ENCODE measurements at places on chromosomes 2 and 18.

GRCh38 chr2:127175751-127176354 lies 44.2 kb downstream of the CYP27C1 start:
- DNase-seq = peak; percentile 77

GRCh38 chr2:238235331-238235732 lies 4.5 kb downstream of the HES6 start:
- DNase-seq = no peak

DNA sequence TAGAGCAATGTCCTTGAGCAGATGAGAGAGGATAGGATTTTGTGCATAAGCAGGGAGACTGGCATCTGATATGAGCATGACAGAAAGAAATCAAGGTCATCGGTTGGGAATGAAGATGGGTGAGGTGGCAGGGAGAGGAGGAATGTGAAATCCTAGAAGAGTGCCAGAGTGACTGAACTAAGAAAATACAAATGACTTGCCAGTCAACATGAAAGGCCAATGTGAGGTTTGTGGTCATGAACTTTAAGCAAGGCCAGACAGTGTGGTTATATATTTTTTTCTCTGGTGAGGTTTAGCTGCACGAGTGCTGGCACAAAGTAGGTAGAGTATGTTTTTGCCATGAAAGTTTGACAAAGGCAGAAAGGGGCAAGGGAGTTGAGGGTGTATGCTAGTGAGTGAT lies 21.2 kb downstream of the QPCT start:
- DNase-seq = no peak

- DNase-seq = no peak
Measured at GRCh38 chr2:136468799-136469369, 296.5 kb upstream of the THSD7B start.

GRCh38 chr2:149536649-149537048 lies 50.9 kb downstream of the MMADHC start:
- DNase-seq = no peak

DNA sequence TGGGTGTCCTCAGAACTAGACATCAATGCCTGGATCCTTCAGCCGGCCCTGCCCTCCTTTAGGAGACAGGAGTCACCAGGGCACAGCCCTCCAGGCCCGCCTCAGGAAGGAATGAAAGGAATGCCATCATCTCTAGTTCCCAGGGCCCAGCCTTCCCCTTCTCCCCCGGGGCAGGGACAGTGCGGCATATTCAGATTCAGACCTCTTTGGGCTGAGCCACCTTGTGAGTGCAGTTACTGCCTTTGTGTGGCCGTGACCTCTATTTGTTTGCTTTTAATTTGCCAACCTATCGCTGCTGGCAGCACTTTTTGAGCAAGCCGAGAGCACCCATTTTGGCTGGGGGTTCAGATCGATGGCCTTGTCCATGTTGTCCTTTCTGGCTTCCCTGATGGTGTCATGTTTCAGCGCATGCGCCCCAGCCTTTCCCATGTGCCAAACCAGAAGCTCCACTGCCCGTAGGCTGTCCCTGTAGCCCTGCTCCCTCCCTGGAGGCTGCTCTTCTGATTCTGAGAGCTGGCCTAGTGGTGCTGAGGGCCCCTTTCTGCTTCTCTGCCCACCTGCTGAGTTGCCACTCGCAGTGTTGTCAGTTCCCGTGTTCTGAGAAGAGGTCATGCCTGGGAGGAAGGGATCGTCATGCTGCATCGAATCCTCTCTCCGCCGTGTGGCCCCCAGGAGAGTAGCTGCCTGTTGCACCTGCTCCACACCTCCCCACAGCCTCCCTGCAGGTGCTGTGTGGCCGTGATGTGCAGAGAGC lies 10.9 kb downstream of the ANKRD23 start:
- peak; percentile 84 for DNase-seq

DNA sequence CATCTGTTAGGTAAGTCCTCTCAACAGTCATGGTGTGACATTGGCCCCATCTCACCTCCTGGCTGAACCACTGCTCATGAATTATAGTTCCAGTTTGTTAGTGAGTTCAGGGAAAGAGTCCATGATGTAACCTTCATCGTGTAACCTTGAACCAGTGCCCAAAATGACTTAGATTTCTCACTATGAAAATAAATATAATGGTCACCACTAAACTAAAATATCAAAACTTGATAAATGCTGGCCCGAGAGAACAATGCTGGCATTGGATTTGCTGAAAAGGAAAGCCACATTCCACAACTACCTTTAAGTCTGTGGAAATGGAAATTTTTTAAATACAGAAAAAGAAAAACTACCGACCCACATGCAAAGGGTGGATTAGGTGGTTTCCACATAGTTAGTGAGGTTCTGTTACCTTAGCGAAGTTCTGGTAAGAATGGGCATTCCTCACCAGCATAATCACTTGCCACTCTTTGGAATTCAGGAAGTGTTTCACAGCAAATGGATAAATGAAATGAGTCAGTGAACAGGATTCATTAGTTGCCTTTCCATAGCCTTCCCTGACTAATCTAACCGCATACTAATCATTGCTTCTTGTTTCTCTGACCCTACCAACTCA lies 133.9 kb upstream of the CTAGE1 start:
- DNase-seq = no peak

GRCh38 chr2:70140791-70141211 lies 50.0 kb downstream of the C2orf42 start:
- DNase-seq = no peak

GRCh38 chr18:13003466-13003896 lies 12.3 kb downstream of the CEP192 start:
- DNase-seq = peak; percentile 29

DNA sequence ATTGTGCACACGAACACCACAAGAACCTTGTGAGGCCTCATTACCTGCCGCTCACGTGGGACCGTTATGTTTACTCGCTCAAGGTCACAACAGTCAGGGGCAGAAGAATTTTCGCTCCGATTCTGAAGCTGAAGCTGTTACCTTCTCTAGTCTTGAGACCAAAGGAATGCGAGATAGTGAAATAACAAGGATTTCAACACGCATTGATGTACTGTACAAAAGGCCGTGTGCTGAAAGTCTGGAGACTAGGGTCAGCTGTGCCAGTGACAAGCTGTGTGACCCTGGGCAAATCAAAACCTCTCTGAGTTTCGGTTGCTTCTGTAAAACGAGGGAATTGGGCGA lies 583 bp downstream of the NEMP2 start:
- no peak for DNase-seq

DNA sequence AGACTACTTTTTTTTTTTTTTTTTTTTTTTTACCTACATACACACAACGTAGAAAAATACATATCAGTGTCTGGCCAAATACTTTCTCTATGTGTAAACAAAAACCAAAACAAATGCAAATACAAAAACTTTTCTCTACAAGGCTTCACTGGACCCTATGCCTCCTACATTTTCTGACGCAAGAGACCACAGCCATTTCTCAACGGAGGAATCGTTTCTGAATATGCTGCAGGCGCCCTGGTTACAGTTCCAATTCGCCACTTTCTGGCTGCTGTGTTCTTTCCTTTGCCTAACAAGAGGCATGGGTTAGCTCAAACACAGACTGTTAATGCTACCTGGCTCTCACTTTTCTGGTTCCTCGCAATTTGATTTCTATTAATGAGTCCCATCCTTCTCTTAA lies 96.4 kb downstream of the EPB41L3 start:
- no peak for DNase-seq

- DNase-seq = no peak
Measured at GRCh38 chr18:44748582-44748981, 67.9 kb downstream of the SETBP1 start.

- DNase-seq = no peak
Measured at GRCh38 chr2:179558010-179558934, 293.6 kb upstream of the SESTD1 start.

GRCh38 chr2:118554616-118555015 lies 292.8 kb downstream of the EN1 start:
- no peak for DNase-seq

- DNase-seq = no peak
Measured at GRCh38 chr2:105406221-105406620, 7.4 kb upstream of the FHL2 start.

- no peak for DNase-seq
Measured at GRCh38 chr2:3670941-3671340, 12.9 kb downstream of the ALLC start.

DNA sequence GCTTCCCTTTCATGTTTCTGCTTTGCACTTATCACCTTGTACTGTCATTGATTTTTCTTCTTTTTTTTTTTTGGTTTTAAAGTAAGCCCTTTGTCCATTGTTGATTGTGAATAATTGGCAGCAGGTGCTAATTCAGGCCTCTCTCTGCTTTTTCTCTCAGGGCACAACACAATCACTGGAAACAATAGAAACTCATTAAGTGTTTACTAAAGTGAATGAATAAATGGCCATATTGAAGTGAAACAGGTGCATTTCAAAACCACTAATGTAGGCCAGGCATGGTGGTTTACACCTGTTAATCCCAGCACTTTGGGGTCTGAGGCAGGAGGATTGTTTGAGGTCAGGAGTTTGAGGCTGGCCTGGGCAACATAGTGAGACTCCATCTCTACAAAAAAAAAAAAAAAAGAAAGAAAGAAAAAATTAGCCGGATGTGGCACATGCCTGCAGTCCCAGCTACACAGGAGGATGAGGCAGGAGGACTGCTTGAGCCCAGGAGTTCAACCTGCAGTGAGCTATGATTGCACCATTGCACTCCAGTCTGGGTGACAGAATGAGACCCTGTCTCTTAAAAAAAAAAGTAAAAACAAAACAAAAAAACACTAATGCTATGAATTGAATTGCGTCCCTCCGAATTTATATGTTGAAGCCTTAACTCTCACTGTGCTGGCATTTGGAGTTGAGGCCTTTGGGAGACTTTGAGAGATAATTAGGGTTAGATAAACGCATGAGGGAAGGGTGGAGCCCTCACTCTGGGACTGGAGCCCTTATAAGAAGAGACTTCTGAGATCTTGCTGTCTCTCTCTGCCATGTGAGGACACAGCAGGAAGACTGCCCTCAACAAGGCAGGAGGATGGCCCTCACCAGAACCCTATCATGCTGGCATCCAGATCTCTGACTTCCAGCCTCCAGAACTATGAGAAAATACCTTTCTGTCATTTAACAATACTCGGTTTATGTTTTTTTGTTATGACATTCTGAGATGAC lies 19.9 kb downstream of the SLC38A11 start:
- no peak for DNase-seq

DNA sequence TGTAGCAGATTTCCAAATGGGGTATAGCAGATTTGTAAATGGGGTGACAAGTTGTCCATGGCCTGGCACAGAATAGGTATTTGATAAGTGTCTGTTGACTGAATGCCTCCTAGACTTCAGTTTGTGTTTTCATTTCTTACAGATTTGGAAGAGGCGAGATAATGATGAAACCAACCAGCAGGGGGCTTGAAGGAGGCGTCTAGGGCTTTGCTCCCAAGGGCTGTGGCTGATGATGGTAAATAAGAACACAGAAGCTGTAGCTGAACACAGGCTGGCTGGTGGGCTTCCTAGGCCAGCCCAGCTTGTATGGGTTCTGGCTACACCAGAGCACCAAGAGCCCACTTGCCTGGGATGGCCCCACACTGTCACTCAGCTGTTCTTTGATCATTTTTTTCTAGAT lies 19.4 kb downstream of the SFTPB start:
- DNase-seq = peak; percentile 12

DNA sequence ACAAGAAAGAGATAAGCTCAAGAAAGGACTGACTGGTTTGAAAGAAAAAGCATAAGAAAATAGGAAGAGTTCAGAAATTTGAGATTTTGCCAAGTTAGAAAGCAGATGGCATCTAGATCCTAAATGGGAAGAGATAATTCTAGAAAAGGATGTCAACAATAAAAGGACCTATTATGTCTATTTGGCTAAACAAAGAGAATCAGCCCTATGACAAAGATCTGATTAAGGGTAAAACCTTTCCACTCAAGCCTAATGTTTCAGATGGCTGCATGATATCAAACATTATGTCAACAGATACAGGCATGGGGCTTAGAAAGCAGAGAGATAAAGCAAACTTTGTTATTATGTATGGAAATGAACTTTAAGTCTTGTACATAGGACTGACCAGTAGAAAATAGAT lies 465.0 kb upstream of the TRIB2 start:
- DNase-seq = no peak

GRCh38 chr2:80008596-80008995 lies 296.0 kb downstream of the LRRTM1 start:
- DNase-seq = no peak

DNA sequence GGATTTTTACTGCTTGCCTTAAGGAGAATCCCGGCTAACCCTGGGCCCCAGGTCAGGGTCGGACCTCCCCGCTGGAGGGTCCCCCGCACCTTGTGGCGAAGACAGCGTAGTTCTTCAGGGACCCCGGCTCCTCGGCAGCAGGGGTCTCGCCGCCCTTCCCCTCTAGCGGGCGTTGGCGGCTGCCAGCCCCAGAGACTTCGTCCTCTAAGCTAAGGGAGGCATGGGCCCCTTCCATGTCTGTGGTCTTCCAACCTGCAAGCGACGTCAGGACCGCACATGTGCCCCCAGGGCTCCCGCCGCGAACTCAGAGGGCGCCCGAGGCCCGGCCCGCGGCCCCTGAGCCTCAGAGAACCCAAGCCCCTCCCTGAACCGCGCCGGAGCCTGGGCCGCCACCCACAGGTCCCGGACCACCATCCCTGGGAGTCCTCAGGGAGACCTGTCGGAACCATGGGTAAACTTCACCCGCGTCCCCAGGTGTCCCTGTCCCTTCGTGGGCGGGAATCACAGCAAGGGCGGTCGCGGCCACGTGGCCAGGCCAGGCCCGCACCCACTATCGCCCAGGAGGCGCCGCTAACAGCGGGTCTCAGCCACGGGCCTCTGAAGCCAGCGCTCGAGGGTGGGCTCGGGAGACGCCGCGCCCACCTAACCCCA lies 562 bp downstream of the ANKMY1 start:
- DNase-seq = no peak

DNA sequence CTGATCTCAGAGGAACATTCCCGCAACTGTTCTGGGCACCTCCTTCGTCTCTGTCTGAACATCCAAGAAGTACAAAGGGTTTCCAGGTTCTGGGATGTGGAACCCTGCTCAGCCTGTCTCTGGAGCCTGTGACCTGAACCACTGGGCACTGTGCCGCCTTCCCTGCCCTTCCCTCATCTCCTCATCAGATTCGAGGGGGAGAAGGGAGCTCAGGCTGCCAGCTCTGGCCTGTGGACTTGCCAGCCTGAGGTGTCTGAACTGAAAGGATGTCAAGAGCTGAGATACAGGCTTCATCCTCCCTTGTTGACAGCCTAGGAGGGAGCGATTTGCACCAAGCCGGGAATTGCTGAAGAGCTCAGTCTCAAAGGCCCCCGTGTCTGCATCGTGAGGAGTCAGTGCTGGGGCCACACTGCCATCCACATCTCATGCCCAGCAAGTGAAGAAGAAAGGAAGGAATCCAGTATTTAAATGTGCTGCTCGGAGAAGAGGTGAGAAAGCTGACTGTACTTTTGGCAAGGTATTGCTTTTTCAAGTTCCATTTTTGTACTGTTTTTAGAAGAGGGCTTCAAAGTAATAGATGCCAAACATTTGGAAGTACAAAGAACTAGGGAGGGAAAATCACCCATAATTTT lies 12.6 kb downstream of the NEU2 start:
- no peak for DNase-seq

GRCh38 chr2:239264492-239264837 lies 136.4 kb downstream of the HDAC4 start:
- no peak for DNase-seq

DNA sequence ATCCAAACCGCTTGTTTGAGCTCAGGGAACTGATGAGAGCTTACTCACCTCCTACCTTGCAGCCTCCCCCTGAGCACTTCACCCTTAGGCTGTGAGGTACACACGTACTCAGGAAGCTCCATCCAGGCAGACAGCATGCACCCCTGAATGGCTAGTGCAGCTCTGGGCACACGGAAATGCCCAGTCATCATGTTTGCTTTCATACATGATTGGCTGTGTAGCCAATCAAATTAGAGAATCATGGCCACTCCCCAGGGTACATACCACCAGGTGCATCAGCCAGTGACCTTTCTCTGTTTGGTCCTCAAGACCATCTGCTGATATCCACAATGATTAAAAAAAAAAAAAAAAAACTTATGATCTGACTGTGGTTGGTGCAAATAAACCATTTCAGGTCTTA lies 42.1 kb downstream of the RNF152 start:
- DNase-seq = no peak

All from tongue (tissue), 3 donors.